ENCODE measurements at places on chromosomes 5 and 9.
A peak's percentile ranks its signal among the peaks of the same experiment; 100 is the strongest.

GRCh38 chr9:38160613-38161215 is 91.7 kb upstream of the SHB start:
- peak; percentile 24 for DNase-seq

GRCh38 chr5:149674686-149675085 is 55.4 kb upstream of the PPARGC1B start:
- no peak for DNase-seq

DNA sequence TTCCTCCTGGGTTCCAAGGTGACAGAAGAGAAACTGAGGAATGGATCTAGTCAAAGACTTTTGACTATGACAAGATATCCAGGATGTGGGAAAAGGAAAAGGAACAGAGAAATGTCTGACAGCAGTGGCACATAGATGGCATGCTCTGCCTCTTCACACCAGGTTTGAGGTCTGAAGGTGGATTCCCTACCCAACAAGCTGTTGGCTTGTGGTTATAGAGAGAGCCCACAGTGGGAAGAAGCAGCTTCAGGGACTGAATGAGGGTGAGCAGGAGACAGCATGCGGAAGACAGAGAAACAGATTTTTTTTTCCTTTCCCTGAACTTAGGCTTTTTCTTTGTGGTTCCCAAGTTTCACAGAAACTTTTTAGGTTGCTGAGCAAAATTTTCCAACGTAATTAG is 20.6 kb downstream of the IFNW1 start:
- DNase-seq: no peak

GRCh38 chr9:130912932-130913598 is 16.5 kb upstream of the QRFP start:
- DNase-seq: peak; percentile 28

- DNase-seq: no peak
Measured at GRCh38 chr9:76323490-76323889, 70.7 kb downstream of the RFK start.

DNA sequence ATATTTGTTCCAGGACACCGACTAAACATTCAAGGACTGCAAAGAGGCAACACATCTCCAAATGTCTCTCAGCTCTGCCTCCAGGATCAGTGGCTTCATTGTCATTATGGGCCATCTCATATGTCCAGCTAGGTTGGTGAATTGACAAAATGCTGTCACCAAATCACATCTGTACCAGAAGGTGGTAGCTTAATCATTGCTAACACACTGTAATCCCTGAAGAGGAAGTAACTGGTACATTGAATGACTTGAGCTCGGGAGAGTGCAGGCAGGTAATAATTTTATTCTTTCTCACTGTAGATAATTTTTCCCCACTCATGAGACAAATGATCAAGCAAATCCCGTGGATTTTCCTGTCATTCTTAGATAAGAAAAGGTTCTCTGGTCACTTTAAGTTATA is 169.8 kb downstream of the SEMA6A start:
- no peak for DNase-seq

- DNase-seq: no peak
Measured at GRCh38 chr9:127574072-127574993, 37.7 kb upstream of the STXBP1 start.

DNA sequence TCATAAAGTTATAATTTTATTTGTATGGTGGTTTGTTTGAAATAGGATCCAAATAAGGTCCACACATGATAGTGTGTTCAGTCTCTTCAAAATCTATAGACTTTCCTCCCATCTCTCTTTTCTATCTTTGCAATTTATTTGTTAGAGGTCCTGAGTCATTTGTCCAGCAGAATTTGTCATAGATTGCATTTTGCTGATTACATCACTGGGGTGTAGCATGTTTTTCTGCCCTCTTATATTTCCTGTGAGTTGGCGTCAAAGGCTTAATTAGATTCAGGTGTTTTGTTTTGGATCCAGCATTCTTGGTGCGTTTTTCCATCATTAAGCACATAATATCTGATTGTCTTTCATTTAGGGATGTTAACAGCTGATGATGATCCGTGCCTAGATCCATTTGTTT is 15.0 kb downstream of the CYFIP2 start:
- DNase-seq: peak; percentile 47
